Suppressor macrophage treated with lipopolysaccharide for 1 hour (primary cell): ENCODE measurements at places on chromosomes 2 and 18.
A peak's percentile ranks its signal among the peaks of the same experiment; 100 is the strongest.

- DNase-seq = no peak
These were observed 4.3 kb downstream of the GPR17 start for GRCh38 chr2:127650041-127650784.

- DNase-seq = peak; percentile 97
These were observed 35.4 kb downstream of the B4GALT6 start for GRCh38 chr18:31648966-31649429.

GRCh38 chr2:2134037-2134436 is 197.0 kb downstream of the MYT1L start:
- DNase-seq = no peak

GRCh38 chr2:40384233-40384632 is 67.7 kb downstream of the SLC8A1 start:
- no peak for DNase-seq

GRCh38 chr18:50429207-50429948 is 54.5 kb downstream of the SKA1 start:
- DNase-seq = peak; percentile 43

- DNase-seq = no peak
These were observed 142.6 kb upstream of the ITGA4 start for GRCh38 chr2:181314551-181314950.

- no peak for DNase-seq
These were observed 140.5 kb downstream of the INHBB start for GRCh38 chr2:120486441-120486840.
